Right renal cortex interstitium (tissue), 3 donors: ENCODE measurements at places on chromosomes 5 and 9.

DNA sequence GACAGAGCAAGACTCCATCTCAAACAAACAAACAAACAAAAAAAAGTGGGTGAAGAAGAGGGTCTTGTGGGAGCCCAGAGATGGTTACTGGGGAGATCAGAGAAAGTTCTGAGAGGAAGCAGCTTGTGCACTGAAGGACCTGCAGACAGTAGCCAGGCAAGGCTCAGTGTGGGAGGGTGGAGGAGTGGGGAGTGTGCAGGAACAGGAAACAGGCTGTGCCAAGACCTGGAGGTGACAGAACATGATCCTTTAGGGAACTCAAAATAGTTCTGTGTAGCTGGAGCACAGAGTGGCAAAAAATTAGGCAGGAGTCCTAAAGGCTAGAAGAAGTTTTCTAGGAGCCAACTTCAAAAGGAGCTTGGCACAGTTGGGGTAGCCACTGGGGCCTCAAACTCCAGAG, 19.2 kb upstream of the NANS start:
- DNase-seq = no peak

DNA sequence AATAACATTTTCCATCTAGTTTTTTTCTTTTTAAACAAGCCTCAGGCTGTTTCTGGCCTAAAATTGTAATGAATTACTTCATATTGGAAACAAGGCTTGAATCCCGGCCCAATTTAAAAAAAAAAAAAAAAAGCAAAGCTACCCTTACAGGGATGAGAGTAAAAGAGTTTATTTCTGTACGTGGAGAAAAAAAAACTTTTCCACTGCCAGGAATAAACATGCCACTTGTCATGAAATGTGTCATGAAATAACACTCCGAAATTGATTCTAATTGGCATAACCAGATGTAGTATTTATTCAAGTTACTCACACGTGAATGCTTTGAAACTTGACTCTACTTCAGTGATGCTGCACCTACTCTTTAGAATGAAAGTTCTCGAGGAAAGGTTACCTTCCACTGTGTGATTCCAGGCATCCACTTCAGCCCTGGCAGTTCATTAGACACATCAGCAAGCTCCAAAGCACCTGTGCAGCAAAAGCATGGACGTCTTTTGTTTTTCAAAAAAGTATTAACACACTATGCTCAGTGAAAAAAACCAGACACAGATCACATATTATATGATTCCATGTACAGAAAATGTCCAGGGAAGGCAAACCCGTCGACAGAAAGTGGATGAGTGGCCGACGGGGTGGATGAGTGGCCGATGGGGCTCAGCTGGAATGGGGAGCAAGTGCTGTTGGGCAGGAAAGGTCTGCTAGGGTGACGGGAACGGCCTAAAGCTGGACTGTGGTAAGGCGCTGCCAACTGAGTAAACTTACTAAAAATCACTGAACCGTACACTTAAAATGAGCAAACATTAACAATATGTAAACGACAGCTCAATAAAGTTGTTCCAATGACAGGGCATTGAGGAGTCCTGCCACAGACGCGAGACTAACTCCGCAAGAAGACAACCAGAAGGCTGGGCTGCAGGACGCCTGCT, 21.2 kb downstream of the NSUN2 start:
- no peak for DNase-seq

DNA sequence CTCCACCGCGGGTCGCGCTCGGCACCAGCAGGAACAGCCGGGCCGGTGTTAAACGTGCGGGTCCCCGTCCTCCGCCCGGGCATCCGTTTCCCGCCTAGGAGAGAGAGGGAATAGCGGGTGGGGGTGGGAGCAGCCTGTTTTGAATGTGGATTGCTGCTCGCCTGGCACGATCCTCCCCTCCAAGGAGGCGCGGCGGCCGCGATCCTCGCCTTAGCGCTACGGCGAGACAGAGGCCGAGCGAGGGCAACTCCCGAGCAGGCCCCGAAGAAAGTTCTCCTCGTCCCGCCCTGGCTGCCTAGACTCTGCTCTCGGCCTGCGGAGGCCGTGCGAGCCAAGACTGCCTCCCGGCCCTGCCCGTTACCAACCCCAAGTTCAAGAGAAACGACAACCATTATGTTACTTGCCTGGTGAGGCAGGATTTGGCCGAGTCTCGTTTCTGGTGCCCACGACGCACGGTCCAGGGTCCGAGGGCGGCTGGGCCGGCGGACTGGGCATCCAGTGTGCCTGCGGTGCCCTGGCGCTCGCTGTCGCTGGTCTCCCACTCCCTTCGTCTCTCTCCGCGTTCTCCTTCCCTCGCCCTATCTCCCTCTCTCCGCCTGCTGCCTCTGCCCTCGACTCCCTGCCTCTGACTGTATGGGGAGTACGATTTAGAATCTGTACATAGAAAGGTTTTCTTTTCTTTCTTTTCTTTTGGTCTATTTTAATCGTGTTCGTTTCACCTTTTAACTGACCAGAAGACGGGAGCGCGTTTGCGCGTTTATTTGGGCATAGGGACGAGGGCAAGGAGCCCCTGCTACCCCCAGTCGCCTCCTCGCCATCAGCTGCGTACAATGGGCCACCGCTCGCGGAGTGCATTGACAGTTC, 724 bp downstream of the NR2F1-AS1 start:
- DNase-seq = no peak

DNA sequence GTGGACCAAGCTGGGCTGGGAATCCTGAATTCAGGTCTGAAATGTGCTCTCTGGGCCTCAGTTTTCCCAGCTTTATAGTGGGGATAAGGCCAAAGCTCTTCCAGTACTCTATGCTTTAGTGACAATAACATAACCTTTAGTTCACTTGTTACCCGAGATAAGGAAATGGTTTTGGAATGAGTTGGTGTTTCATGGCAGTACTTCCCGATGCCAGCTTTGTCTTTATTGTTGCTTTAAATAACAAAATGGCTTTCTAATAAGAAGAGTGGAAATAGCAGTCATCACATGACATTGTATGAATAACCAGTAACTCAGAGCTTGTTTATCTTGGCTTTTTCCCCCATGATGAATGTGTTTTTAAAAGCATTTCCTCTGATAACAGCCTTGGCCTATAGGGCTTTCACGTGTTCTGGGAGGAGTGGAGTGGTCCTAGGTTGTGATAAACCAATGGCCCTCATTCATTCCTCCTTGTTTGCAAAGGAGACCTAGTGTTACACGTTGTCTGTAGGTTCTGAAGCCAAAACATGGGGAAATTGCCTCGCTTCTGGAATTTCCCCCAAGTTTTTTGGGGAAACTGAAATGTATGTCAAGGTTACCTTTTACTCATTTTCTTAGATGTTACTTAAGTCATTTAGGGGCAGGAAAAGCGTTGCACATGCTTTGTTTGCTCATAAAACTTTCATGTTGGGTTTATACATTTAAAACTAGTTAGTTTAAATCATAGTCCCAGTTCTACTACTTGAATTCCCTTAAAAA, 53.7 kb downstream of the ZNF618 start:
- no peak for DNase-seq

- DNase-seq = no peak
Observed at GRCh38 chr5:150338546-150338945, 19.0 kb upstream of the TCOF1 start.

DNA sequence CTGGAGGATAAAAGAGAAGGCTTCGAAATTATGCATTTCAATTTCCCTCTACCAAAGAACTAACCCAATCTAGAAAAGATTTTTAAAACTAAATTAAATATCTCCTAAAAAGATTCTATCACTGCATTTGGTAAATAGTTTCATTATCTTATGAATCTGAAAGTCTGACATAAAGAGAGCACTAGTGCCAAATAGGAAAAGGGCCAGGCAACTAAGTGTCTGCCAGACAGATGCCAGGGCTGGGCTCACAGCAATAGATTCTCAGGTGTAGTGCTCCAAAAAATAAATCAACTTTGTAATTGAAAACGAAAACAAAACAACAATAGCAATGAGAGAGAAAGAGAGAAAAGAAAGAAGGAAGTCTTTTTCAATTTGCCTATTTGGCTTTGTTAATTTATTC, 157.7 kb upstream of the GNA14 start:
- no peak for DNase-seq

- no peak for DNase-seq
Observed at GRCh38 chr9:83198371-83198770, 135.4 kb upstream of the RASEF start.

DNA sequence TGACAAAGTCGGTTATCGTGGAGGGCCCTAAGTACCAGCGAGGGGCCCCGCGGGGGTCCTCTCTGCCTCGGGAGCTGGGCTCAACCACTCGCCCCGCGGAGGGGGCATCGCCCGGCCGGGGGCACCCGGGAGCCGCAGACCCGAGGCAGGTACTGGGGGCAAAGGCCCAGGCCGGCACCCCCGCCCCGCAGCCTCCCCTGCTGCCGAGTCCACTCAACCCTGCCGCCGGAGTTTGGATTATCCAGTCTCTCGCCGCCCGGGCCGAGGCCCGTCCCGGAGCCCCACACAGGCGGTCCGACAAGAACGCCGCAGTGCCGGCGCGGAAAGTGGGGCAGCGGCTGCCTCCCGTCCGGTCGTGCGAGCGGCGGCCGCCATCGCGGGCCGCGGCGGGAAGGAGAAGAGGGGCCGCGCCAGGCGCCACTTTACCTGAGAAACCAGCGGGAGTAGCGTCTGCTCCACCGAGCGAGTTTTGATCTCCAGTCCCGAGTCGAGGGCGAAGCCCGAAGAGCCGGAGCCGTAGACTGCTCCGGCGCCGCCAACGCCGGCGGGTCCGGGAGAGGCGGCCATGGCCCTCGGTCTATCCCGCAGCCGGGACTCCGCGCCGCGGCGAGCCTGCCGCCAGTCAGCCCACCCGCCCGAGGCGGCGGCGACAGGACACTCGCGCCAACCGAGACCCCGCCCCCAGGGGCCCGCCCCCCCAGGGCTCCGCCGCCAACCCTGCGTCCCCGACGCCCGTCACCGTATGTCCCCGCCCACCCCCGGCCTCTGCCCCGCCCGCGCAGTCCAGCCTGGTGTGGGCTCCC, at the start of gene CTNNAL1:
TSS of gene CTNNAL1 (minus strand) at position 624 of the 803 bp plus-strand sequence. CDS start at position 567, 57 bp downstream.
- no peak for DNase-seq

- no peak for DNase-seq
Observed at GRCh38 chr5:395156-395920, 47.6 kb upstream of the EXOC3 start.

- DNase-seq = no peak
Observed at GRCh38 chr5:123537256-123537655, 25.3 kb downstream of the CSNK1G3 start.

DNA sequence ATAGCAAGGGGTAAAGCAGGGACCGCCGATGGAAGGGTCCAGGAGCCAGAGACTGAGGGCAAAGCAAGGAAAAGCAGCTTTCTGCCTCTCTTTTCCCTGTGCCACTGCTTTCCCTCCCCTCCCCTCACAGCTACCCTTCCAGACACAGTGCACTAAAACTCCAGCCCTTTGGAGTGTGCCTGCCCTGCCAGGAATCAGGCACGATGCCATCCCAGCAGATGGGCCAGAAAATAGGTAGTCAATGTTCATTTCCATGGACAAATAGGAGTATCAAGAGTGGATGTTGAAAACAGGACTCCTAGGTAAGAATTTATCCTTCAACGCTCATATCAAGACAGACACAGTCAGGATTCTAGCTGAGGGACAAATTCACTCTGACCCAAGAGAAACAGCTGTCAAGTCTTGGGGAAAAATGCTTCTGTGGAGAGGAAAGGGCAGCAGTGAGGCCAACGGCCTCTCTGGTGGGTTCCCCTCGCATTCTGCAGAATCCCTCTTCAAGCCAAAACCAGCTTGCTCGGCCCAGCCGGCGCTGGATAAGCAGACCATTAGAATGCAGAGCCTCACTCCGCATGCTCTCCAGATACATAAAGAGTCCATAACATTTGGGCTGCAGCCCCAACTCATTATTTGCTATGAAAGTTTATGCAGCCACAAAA, 138.0 kb downstream of the CAAP1 start:
- no peak for DNase-seq

GRCh38 chr9:70165006-70165602, 93.7 kb upstream of the SMC5 start:
- DNase-seq = no peak

DNA sequence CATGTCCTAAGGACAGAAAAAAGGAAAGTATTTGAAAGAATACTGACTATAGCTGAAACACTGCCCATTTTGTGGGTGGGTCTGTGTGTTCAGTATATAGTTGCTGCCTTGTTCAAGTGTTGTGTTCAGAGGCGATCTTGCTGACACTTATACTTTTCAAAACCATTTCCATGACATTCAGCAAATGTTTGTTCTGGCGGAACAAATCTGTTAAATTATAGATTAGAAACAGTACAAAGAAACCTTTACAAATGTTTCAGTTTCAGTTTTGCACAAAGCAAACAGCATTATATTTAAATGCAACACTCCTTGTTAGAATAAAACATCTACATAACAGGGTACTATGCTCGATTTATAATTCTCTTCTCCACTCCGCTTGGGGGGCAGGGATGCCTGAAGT, 2276.3 kb downstream of the MAT2B start:
- no peak for DNase-seq

- no peak for DNase-seq
Observed at GRCh38 chr5:155915601-155916000, 411.4 kb upstream of the SGCD start.

DNA sequence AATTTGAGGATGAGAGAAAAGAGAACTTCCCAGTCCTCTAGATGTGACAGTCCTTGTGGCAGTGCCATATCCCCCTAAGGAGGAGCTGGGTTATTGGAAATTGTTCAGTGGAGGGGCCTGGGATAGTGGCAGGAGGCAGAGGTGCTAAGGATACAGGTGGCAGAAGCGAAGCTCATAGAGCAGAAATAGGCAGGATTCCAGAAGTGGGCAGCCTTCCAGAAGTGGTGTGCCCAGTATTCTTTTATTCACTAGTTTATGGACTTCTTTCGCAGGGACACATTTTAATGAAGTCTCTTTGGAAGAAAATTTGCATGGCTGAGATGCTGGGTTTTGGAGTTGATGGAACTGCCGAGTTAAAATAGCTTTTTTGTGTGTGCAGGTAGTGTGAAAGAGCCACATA, 6.8 kb downstream of the PIK3R1 start:
- DNase-seq = no peak

GRCh38 chr9:93045521-93045920, 13.0 kb upstream of the SUSD3 start:
- DNase-seq = no peak

GRCh38 chr9:123349033-123349432, 7.0 kb upstream of the CRB2 start:
- DNase-seq = no peak

DNA sequence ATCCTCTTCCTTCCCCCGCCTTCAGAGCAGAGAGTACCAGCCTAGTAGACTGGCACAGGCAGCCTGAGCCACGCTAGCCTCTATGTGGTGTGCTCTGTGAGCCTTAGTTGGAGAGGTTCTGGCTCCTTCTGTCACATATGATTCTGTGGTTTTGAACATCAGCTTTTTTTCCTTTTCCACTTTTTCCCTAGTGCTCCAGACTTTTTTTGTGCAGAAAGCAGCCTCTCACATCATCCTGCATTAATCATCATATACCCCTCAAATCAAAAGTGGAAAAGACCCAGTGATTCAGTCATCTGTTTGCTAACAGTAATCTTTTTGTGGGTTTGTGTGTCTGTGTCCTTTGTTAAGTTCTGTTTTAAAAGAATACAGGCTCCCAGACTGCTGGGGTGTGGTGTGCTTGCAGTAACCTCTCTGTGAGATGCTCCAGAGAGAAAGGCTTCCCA, 663.9 kb upstream of the RGMB start:
- DNase-seq = no peak

- DNase-seq = no peak
Observed at GRCh38 chr9:119332522-119332921, 36.7 kb downstream of the BRINP1 start.
